ENCODE measurements at places on chromosomes 13 and 19. TPM values are rescaled to one million over a fixed set of nuclear protein-coding genes. Genes with fewer than 3 reads are reported as not detected.
A peak's percentile ranks its signal among the peaks of the same experiment; 100 is the strongest.

DNA sequence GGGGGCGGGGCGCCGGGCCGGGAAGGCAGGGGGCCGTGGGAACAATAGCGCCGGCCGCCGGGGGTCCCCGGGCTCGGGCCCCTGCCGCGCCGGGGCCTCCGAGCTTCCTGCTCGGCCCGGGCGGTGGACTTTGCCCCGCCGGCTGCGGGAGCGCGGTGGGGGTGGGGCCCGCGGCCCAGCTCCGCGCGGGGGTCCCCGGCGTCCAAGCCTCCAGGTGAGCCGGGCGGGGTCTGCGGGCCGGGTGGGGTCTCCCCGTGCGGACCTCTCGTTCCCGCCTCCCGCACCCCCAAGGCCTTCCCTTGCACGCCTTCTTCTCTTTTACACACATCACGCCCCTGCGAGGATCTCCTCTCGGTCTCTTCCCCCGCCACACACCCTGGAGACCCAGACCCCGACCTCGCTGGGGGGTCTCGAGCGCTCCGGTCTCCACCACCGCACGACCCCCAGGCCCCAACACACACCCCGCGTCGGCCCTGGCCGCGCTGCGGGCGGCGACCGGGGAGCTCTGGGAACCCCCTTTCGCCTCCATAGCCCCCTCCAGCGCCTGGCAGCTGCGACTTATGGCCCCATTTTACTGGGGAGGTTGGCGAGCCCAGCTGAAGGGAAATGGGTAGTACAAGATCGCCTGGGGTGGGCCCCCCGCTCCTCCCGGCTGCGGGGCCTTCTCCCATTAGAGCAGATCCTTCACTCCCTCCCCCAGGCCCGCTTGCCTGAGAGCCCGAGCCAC lies 711 bp downstream of the CAMSAP3 start:
- H3K36me3 ChIP-seq: no peaks in the 10 kb centered on the region
- H3K27ac ChIP-seq: peak overlapping the region; percentile 75
- H3K4me1 ChIP-seq: peaks cover 5% of the 10 kb centered on the region
- H3K4me3 ChIP-seq: peak overlapping the region; percentile 67
- DNase-seq: peak; percentile 73

U2AF1L4 gene
- total RNA-seq: 27.4 TPM

DNA sequence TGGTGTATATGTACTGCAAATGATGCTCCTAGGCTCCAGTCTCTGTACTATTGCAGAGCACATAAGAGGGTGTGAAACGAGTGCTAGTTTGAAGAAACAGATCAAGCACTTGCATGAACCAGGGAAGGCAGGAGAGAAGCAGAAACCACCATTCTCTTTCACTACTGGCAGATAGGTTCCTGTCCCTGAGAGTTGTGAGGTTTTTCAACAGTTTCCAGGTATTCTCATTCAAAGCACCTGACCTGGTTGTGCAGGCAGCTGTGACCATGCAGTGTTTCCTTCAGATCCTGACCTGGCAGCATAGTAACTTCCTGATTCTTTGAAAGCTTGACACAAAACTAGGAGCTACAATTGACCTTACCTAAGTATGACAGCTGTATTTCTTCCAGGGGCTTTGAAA lies 164.9 kb downstream of the UFM1 start:
- no peak overlapping the region for H3K4me3 ChIP-seq
- H3K36me3 ChIP-seq: no peaks in the 10 kb centered on the region
- no peak for DNase-seq
- H3K27me3 ChIP-seq: no peaks in the 10 kb centered on the region

- no peak overlapping the region for H3K27ac ChIP-seq
- DNase-seq: no peak
- H3K27me3 ChIP-seq: no peaks in the 10 kb centered on the region
- no peaks in the 10 kb centered on the region for H3K36me3 ChIP-seq
- H3K4me3 ChIP-seq: no peak overlapping the region
These were observed 246.1 kb upstream of the DACH1 start for GRCh38 chr13:72113076-72113475.

DNA sequence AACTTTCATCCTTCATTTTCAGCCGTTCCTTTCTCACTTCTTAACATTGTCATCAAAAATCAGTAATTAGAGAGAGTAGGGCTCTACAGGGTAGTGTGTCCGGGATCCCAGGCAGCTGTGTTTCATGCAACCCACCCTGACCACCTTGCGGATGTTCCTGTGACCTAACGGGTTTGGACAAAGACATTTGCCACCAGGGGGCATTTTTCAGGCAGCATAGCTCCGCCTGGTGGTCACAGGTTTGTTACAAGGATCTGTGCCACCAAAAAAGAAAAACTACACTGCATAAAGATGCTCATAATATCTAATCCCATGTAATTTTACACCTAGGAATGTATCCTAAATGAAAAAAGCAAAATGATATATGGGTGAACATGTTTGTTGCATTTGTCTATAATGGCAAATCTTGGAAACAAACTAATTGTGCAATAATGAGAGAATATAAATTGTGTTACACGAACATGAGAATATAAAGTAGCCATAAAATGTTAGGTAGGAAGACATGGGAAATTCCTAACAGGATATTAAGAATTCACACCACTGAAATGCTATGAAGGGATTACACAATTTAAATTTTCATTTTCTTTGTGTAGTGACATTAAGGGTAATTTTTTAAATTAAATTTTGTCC lies 123.0 kb downstream of the SLC7A1 start:
- DNase-seq: peak; percentile 71
- peaks cover 3% of the 10 kb centered on the region for H3K27me3 ChIP-seq

Data from hepatocyte (in vitro differentiated cells).